ENCODE measurements at places on chromosomes 4 and X. TPM values are rescaled to one million over a fixed set of nuclear protein-coding genes. Genes with fewer than 3 reads are reported as not detected.

The TMSB15C gene
- total RNA-seq = 3.7 TPM

The APOO gene
- 3.3 TPM for total RNA-seq

The MAOB gene
- not detected for total RNA-seq

The MCTS1 gene
- total RNA-seq = 10.1 TPM

The PCDH19 gene
- total RNA-seq = 0.03 TPM

The GAB3 gene
- total RNA-seq = 3.5 TPM

The L1CAM gene
- total RNA-seq = 1.2 TPM

The HMX1 gene
- total RNA-seq = not detected

The NEXMIF gene
- 0.74 TPM for total RNA-seq

The UGT2B15 gene
- total RNA-seq = not detected

The HEPH gene
- not detected for total RNA-seq

The ELF4 gene
- 17.4 TPM for total RNA-seq

The SRPX2 gene
- not detected for total RNA-seq

The VEGFC gene
- total RNA-seq = not detected

The ANXA10 gene
- total RNA-seq = not detected

The FAM9C gene
- not detected for total RNA-seq

The TLR1 gene
- 16.2 TPM for total RNA-seq

The CXXC4 gene
- not detected for total RNA-seq

The FMR1 gene
- 87.9 TPM for total RNA-seq

The HAND2 gene
- total RNA-seq = not detected

The BEX1 gene
- 0.53 TPM for total RNA-seq

The CXCL8 gene
- total RNA-seq = 9.9 TPM

The ZNF711 gene
- 4.7 TPM for total RNA-seq

The ZNF157 gene
- 0.50 TPM for total RNA-seq

The GLRB gene
- not detected for total RNA-seq

The DCLK2 gene
- not detected for total RNA-seq

The HERC6 gene
- total RNA-seq = 9.5 TPM

The CCDC110 gene
- total RNA-seq = 0.34 TPM

The BCAP31 gene
- total RNA-seq = 43.1 TPM

The AMOT gene
- 1.6 TPM for total RNA-seq

The RS1 gene
- not detected for total RNA-seq

The EGFL6 gene
- total RNA-seq = not detected

The DUX4 gene
- total RNA-seq = not detected

The ELF2 gene
- 84.1 TPM for total RNA-seq

The PUDP gene
- total RNA-seq = 3.2 TPM

The NPNT gene
- not detected for total RNA-seq

The GPR50 gene
- not detected for total RNA-seq

The SMIM31 gene
- not detected for total RNA-seq

The TMPRSS11E gene
- total RNA-seq = not detected

The TRAM1L1 gene
- not detected for total RNA-seq

The RAI2 gene
- total RNA-seq = 2.0 TPM

The POU4F2 gene
- total RNA-seq = not detected

The S100P gene
- total RNA-seq = 2.8 TPM

The RGN gene
- total RNA-seq = not detected

The DDIT4L gene
- not detected for total RNA-seq

The DCAF8L2 gene
- total RNA-seq = not detected

The HMGN5 gene
- 1.5 TPM for total RNA-seq

The C4orf36 gene
- total RNA-seq = not detected

The RHOH gene
- 302 TPM for total RNA-seq

The C4orf50 gene
- total RNA-seq = 0.20 TPM

The FAAH2 gene
- total RNA-seq = 7.4 TPM

The UGT2B17 gene
- not detected for total RNA-seq

The DMRTC1B gene
- 2.3 TPM for total RNA-seq

The MAGEE2 gene
- not detected for total RNA-seq

The TRIM61 gene
- 0.47 TPM for total RNA-seq

The BGN gene
- not detected for total RNA-seq

The MBNL3 gene
- 19.0 TPM for total RNA-seq

The FUNDC2 gene
- total RNA-seq = 37.4 TPM

The ACE2 gene
- not detected for total RNA-seq
